Astrocyte of the spinal cord (primary cell): ENCODE measurements at places on chromosomes 4 and X.

DNA sequence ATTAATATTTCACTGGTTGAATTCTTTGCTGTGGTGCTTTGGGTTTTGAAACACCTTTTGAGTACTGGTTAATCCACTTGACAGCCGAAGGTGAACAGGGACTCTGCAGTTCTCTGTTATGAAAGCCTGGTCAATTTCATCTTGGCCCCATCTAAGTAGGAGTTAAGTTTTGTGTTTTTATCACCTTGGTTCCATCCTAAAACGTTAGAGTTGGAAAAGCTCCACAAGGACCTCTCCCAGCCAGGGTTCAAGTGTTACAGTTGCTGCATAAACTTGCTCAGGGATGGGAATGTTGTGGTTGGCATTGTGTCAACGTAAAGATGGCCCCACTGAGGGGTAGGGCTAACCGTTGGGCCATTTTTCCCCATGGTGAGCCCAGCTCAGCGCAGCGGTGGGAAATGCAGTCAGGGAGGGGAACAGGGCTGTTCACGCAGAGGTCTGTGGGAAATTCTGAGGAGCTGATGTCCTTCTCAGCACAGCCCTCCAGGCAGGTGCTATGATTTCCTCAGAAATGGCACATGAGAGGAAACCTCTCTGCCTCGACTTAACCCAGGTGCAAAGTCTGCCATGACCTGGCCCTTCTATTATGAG is 188.7 kb downstream of the STIM2 start:
- DNase-seq = no peak

- no peak for DNase-seq
Measured at GRCh38 chr4:82256718-82257117, 117.1 kb downstream of the HNRNPD start.

GRCh38 chr4:181966104-181966551 is 277.1 kb upstream of the TENM3 start:
- peak; percentile 53 for DNase-seq

- no peak for DNase-seq
Measured at GRCh38 chrX:56800801-56801200, 71.8 kb downstream of the NBDY start.

GRCh38 chr4:140637836-140638235 is 69.1 kb upstream of the UCP1 start:
- DNase-seq = no peak

DNA sequence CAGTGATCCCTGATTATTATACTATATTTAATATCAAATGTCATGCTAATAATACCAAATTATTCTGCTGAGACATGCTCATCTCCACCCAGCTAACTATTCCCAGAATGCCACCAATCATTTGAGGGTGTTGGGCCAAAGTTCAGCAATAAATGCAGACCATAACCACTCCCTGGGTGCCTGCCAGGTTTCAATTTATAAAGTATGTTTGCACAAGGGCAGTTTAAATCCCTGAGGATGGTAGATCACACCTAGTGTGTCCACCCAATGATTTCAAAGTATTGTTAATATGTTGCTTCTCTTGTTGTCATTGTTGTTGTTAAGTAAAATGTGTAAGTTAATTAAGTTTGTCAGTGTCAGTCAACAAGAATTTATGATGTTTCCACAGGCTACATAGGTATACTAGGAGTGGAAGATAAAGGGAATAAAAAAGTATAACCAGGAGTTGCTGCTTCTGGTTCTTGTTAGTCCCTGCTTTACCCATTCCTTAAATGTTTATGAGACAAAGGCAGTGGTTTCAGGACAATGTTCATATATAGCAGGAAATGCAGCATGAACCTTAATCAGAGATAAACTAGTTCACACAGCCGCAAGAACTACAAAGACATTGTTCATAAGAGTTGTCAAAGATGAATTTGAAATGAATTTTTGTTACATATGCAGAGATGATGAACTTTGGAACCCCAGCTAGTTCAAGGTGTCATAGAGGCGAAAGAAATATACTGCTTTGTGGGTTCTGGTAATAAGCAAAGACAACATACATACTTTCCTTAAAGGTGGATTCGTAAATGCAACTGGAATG is 25.5 kb downstream of the HPGD start:
- DNase-seq = peak; percentile 8

GRCh38 chr4:128155874-128156456 is 94.9 kb downstream of the LARP1B start:
- no peak for DNase-seq

DNA sequence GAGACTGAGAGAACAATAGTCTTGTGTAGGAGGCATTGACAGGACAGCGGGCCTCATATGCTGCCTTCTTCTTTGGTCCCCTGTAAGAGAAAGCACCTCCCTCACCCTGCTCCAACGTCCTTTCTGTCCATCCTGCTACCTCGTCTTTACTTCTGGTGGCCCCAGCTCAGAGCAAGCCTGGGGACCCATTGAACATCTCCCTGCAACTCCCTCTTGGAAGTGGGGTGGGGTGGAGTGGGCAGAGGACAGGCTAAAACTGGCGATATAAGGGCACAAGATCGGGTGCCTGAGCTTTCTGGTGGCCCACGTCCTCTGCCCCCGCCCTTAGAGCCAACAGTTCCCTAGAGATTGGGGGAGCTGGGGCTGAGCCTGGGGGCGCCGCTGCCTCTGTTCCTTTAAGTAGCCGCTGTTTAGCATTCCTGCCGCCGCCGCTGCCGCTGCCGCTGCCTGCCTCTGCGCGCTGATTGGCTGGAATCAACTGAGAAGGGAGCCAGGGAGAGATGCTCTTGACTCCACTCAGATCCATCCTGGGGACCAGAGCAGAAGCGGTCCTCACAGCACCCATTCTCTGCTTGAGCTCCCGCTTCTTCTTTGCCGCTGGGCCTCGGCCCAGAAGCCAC is at the start of gene DLG3:
TSS of gene DLG3 (plus strand) at position 510 of the 620 bp plus-strand sequence. CDS start 367 bp downstream, outside the sequence.
- DNase-seq = peak; percentile 33

- DNase-seq = no peak
Measured at GRCh38 chrX:48934581-48935300, 15.9 kb upstream of the PIM2 start.

GRCh38 chr4:3423406-3423805 is 18.4 kb upstream of the HGFAC start:
- no peak for DNase-seq

- no peak for DNase-seq
Measured at GRCh38 chr4:83609365-83609764, 73.5 kb downstream of the GPAT3 start.

DNA sequence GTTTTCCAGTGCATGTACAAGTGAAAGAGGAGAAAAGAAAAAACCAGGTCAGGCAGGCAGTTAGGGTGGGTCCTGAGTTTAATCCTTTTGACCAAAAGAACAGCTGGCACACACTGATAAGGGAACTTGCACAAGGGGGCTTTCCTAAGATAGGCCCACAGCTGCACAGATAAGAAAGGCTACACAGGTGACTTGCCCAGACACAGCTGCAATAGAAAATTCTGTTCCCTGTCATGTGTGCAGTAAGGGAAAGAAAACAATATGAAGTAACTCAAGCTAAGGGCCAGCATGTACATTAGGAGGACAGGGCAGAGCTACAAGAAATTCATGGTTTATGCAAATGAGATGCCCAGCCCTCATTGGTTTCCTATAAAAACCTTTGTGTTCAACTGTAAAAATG is 32.9 kb downstream of the LUZP4 start:
- no peak for DNase-seq

DNA sequence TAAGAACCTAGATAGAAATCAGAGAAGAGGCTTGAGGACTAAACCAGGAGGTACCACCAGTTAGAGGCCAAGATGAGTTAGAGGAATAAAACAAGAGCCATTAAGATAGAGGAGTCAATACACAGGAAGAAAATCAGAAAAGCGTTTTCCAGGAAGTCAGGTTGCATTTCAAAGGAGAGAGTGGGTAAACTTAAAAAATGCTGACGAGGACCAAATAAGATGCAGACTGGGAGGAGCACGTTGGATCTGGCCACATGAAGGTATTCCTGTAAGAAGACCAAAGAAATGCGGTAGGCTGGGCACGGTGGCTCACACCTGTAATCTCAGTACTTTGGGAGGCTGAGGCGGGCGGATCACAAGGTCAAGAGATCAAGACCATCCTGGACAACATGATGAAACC is 533.1 kb upstream of the TENM3 start:
- no peak for DNase-seq

DNA sequence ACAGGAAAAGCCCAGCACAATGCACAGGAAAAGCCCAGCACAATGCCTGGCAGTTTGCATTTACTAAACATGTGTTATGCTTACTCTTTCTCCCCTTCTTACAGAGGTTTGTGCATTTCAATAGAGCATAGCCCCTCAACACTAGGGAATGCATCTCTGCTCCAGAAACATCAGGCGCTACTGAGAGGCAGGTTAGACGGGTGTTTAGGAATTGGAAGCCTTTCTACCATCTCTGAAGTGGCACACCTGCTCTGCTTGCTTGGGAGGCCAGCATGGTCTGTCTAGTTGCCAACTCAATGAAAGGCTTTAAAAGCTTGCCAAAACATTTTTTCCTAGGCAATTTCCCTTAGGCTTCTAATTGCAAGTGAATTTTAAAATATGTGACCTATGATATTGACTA is 55.7 kb downstream of the GRID2 start:
- no peak for DNase-seq

GRCh38 chrX:136689436-136689835 is 41.5 kb downstream of the CD40LG start:
- peak; percentile 31 for DNase-seq

GRCh38 chr4:151524610-151525009 is 115.6 kb downstream of the FHIP1A start:
- DNase-seq = no peak

DNA sequence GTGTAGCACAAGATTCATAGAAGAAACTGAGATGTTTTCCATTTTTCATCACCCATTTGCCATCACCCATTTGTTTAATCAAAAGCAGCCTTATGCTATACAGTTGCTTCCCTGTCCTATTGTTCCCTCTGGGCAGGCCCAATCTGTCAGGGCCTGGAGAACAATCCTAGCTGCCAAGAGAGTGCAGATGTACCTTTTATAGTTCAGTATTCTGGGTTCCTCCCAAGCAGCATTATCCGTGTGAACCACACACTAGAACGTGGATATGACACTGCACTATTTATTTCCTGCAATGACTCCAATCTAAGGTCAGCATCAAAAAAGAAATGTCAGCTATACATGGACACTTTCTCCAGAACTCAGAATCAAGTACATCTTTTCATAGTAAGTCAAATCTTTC is 269.0 kb downstream of the ADGRA3 start:
- no peak for DNase-seq

DNA sequence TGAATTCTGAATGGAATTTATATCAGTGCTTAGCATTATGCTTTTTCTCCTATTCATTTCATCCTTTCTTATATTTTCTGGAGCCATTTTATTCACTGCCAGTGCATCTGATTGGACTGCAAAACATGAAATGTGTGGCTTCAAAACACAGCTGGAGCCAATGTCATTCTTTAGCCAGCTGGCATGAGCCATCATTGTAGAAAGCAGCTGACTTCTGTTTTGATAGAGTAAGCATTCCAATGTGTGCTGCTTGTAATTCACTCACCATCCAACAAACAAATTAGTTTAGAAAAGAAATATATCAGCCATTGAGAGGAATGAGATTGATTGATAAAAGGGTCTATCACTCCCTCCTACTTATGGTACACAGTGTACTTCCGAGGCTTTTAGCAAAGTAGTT is 2616.0 kb downstream of the ARAP2 start:
- peak; percentile 20 for DNase-seq

GRCh38 chr4:7083597-7084563 is 16.0 kb upstream of the GRPEL1 start:
- no peak for DNase-seq

GRCh38 chr4:118783887-118784286 is 52.0 kb downstream of the SEC24D start:
- peak; percentile 58 for DNase-seq

DNA sequence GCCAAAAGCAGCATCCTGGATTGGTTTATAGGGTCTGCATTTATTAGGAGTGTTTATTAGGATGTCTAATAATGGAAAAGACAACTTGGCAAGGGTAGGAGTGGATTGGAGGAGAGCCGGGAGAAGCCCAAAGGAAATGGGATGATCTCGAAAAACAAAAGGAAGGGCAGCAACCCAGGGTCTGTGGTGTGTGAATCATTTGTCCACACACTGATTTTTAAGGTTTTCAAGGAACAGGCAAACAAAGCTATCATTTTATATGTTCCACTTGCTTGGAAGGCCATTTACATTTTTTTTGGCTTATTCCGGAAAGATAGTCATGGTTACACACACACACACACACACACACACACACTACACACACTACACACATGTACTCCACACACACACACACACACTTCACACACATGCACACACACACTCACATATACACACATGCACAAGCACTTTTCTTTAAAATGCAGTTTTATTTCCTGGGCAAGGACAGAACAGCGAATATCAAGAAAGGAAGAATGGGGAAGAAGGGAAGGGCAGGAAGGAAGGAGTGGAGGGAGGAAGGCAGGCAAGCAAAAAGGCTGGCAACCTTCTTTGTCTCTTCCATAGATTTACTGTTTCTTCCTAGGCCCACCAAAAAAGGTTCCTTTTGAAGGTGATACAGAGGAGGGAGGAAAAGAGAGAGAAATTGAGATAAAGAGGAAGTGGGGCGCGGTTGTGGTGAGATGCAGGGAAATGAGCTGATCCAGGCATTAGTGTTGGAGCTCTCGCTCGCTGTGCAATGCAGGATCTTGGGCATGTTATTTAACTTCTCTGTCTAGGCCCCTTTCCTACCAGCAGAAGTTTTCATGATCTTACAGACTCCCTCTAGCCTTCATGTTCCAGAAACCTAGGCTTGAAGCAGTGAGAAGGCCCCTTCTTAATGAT is 88.6 kb upstream of the MAML3 start:
- DNase-seq = no peak

DNA sequence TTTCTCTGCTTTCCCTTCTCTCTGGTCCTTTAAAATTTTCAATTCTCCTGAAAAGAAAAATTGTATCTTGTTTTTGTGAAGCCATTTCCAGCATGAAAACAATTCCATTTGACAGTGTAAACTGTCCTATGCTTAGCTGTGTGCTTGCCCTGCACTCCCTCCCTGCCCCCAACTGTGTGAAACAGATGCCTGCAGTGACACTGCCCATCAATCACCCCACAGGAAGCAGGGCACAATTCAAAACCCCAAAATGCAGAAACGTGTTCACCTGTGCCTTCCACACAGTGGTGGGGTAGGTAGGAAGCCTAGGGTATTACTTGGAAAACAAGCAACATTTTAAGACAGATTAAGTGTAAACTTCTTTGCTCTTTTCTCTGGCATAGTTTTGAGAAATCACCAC is 6.2 kb upstream of the FHDC1 start:
- DNase-seq = no peak

- no peak for DNase-seq
Measured at GRCh38 chr4:1937550-1937949, 66.4 kb downstream of the NSD2 start.

DNA sequence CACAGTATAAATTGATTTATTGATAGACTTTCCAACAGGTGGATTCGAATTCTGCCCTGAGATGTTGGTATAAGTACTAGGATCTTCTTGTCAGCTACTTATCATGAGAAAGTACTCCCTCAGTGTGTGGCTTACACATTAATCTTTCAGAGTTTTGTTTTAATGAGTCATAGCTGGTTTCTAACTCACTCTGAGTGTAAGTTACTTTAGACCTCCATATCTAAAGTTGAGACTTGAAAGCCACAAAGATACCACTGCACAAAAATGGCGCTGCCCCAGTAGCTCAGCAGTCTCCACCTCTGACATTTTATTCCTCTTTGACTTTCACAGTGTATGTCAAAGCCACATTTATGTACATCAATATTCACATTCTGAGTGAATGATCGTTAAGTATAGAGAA is 318.5 kb downstream of the ARAP2 start:
- DNase-seq = no peak

- DNase-seq = peak; percentile 74
Measured at GRCh38 chr4:159002950-159003349, 99.9 kb upstream of the RAPGEF2 start.
